ENCODE measurements at places on chromosomes 7 and 10. TPM values are rescaled to one million over a fixed set of nuclear protein-coding genes. Genes with fewer than 3 reads are reported as not detected.

The NUTM2B gene
- 2.5 TPM for total RNA-seq

The INHBA gene
- 0.16 TPM for total RNA-seq

The CPVL gene
- total RNA-seq: 0.53 TPM

The ZCWPW1 gene
- 13.9 TPM for total RNA-seq

The ZCCHC24 gene
- total RNA-seq: 1.9 TPM

The GIMAP5 gene
- 83.3 TPM for total RNA-seq

- H3K27ac ChIP-seq: no peak overlapping the region
- H3K4me1 ChIP-seq: no peaks in the 10 kb centered on the region
- no peak for DNase-seq
Measured at GRCh38 chr10:78552261-78552811, 516.4 kb upstream of the ZMIZ1 start.

DNA sequence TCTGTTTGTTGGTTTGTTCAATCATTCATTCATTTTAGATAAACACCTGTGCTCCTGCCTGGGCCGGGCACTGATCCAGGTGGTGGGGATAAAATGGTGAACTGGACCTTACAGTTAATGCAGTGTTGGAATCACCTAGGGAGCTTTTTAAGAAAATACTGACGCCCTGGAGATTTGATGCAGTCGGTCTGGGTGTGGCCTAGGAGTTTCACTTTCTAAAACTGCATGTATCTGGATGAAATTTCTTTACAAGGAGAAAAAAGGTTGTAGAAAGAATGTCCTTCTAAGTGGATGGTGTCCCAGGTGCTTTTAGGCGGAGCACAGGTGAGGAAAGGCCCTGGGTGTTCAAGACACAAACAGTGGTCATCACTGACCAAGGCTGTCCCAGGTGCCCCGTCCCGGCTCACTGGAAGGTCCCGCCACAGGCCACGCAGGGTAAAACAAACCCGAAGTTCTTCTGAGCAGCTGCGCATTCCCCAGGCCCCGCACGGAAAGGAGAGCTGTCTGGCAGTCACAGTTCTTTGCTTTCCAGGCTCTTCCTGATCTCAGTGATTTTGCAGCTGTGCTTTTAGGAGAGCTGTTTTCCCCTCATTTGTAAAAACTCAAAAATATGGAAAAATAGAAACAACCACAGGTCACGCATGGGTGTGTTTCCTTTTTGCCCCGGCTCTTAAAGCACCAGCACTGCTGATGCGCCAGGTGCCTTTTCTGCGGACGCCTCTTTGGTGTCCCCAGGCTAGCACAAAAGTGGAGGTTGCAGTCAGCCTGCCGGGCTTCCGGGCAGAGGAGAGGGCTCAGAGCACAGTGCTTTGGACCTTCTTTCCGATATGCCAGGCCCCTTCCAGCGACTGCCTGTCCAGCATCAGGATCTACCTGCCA lies 161.9 kb downstream of the GRK5 start:
- H3K36me3 ChIP-seq: peaks cover 8% of the 10 kb centered on the region
- DNase-seq: no peak
- no peak overlapping the region for H3K4me3 ChIP-seq
- no peaks in the 10 kb centered on the region for H3K4me1 ChIP-seq

DNA sequence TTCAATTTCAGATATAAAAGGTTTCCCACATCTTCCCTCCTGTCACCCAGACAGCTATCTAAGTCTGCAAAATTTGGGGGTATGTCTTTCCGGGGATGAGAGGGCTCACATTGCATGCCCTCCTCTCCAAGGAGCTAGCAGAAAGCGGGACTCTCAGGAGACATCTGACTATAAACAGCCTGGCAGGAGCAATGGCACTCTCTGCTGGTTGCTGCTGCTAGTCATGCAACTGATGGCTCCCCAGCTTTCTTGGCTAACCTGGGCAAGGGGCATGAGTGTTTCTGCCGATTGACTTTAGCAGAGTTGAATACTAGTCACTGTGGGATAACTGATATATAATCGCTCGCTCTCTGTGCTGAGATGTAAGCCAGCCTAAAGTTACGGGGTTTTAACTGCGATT lies 12.0 kb downstream of the TBX20 start:
- no peaks in the 10 kb centered on the region for H3K36me3 ChIP-seq
- no peak overlapping the region for H3K27ac ChIP-seq
- no peaks in the 10 kb centered on the region for H3K4me1 ChIP-seq
- no peak overlapping the region for H3K4me3 ChIP-seq
- no peak for DNase-seq

- no peak for DNase-seq
- no peak overlapping the region for H3K4me3 ChIP-seq
- H3K4me1 ChIP-seq: no peaks in the 10 kb centered on the region
- no peak overlapping the region for H3K27ac ChIP-seq
Measured at GRCh38 chr7:144907577-144907976, 71.7 kb upstream of the TPK1 start.

Data from T-cell (primary cell).